NCI-H774 (cell line): ENCODE measurements at places on chromosomes 1 and 21.

DNA sequence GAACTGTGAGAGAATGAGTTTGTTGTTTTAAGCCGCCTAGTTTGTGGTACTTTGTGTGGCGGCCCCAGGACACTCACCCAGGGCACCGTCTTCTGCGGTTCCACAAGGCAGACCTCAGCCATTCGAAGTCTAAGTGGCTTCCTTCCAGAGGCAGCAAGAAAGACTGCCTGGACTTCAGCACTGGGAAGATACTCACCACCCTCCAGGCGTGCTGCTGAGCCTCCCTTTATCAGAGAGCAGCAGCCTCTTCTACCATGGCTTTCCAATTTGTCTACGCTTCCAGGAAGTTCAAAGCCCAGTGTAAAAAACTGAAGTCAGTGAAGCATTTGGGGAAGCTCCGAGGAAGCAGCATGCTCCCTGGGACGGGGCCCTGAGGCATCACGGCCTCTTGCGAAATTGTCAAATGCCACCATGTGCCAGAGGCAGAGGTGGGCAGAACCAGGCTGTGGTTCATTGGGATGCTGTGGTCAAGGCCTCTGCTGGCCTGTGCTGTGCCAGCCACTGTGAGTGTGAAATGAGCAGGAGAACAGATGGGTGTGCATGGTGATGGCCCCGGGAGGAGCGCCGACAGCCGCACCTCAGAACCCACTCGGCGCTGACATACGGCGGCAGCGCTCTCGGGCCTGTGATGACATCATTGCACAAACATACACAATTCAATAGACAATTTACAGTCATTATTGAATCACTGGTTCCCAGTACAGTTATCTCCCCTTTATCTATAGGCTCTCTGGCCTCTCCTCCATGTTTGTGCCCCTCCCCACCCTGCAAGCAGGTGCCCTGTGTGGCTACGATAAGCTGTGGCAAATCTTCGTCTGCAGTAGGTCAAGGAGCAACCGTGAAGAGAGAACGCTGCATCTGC, 110.4 kb downstream of the PDE9A start:
- no peak for DNase-seq

- DNase-seq = no peak
Measured at GRCh38 chr1:111793923-111794322, 38.2 kb downstream of the DDX20 start.

GRCh38 chr1:8794605-8795004, 22.8 kb downstream of the RERE start:
- no peak for DNase-seq

GRCh38 chr1:243595527-243596210, 254.4 kb downstream of the AKT3 start:
- no peak for DNase-seq

DNA sequence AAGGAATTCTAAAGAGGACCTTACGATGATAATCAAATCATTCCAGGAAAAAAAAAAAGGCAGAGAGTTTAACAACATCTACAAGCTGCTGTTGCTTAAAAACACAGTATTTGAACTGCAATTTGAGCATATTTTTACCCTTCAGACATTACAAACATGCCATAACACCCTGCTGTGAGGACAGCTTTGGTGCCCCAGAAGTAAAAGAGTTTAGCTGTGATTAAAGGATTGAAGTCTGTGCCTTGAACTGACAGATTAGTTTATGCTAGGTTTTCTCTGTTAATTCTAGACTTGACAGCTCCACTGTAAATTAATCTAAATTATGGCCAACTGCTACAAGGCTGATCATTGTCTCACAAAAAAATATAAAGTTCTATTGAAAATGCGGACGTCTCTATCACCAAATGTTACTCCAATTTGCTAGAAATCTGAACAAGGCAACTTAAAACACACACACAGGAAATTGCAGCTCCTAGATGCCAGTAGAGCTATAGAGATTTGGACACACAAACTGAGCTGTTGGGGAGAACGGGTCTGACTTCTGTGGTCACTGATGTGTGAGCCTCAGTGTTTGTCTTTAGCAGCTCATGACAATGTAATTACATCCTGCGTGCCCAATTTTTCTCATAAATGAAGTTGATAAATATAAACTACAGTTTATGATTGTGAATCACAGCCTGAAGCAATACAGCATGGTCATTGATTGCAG, 217.9 kb downstream of the NTNG1 start:
- no peak for DNase-seq
